ENCODE measurements at places on chromosomes 3 and 15.

DNA sequence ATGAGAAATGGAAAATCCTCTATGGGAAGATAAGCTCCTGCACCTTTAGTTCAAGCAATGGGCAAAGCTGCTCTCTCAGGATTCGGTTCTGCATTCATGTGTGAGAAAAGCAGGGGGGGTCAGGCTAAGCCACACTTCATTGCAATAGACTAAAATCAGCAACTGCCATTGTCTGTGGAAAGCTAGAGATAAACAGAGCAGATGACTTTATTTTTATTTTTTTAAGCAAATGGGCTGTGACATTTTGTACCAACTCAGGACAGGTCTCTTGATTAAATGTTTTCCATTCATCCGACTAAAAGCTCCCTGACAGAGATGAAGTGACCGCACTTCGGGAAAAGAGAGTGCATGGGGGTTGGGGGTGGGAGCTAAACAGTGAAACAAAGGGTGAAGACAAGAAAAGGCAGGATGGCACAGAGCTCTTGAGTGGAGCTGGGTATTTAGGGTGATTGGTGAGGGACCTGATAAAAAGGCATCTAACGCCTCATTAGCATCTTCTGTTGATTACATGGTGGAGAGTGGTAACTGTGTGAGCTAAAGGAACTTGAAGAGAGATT is 987.4 kb downstream of the TUSC7 start:
- DNase-seq = no peak

GRCh38 chr3:8282541-8283165 is 219.0 kb upstream of the LMCD1 start:
- no peak for DNase-seq

GRCh38 chr3:51243924-51244323 is 141.2 kb upstream of the MANF start:
- DNase-seq = no peak

DNA sequence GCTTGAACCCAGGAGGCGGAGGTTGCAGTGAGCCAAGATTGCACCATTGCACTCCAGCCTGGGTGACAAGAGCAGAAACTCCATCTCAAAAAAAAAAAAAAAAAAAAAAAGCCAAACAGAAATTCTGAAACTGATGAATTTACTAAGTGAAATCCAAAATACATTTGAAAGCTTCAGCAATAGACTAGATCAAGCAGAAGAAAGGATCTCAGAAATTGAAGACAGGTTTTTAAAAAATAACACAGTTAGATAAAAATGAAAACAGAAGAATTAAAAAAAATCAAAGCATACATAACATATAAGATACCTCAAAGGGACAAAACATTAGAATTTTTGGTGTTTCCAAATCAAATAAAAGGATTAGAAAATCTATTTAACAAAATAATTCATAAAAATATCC is 114.4 kb downstream of the TP63 start:
- DNase-seq = no peak

GRCh38 chr15:37979671-37980409 is 45.4 kb downstream of the TMCO5A start:
- DNase-seq = no peak

- no peak for DNase-seq
Observed at GRCh38 chr3:125057186-125057850, 1.5 kb upstream of the HEG1 start.

Measured in pons (tissue), 1 donor.